ENCODE measurements at places on chromosomes 12 and 14.

DNA sequence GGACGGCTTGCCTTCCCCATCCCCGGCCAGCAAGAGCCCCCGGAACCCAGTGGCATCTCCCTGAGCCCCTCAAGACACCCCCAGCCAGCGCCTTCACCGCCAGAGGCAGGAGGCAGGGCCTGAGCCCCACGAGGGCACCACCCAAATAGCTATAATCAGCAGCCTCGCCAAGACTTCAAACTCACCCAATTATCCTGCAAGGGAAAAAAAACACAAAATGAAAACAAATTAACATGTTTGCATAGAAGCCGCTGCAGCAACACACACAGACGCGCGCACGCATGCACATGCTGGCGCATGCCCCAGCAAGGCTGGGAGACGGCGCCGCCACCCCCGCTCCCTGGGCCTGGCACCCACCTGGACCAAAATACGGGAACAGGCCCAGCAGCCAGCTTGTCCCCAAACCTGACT, 15.8 kb downstream of the FAM222A start:
- no peak for DNase-seq

GRCh38 chr12:56333197-56333678, 562 bp downstream of the PAN2 start:
- no peak for DNase-seq

DNA sequence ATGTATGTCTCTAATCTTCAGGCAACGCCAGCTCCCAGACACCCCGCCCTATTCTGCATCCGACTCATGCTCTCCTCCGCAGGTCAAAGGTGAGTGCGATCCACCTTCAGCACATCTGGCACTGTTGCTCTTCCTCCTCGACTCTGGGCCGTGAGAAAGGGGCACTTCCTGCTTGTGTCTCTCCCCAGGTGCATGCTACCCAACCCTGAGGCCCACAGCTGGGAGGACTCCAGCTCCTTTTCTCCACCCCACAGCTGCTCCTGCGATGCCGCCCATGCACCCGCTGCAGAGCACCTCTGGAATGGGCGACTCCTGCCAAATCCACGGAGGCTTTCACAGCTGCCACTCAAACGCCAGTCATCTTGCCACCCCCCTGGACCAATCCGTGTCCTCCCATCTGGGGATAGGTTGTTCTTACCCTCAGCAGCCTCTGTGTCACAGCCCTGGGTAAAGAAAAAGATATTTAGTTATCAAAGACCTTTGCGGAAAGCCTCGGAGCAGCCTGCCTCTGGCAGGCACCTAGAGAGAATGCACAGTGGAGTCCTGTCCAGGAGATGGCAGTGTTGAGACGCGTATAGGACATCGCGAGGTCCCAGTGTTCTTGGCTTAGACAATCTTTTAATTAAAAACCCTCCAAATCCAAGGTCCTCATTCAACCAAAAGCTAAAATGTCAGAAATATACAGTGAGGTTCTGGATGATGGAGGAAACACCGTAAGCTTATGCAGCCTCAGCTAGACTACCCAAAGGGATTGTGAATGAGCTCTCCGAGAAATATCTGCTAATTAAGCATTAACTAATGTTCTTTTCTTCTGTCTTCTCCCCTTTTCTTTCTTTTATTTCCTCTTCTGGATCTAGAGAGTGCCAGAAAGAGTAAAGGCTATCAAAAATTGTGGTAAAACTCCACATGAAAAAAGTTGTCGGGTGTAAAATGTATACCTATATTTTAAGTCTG, 54.3 kb downstream of the MYRFL start:
- DNase-seq, result no peak

DNA sequence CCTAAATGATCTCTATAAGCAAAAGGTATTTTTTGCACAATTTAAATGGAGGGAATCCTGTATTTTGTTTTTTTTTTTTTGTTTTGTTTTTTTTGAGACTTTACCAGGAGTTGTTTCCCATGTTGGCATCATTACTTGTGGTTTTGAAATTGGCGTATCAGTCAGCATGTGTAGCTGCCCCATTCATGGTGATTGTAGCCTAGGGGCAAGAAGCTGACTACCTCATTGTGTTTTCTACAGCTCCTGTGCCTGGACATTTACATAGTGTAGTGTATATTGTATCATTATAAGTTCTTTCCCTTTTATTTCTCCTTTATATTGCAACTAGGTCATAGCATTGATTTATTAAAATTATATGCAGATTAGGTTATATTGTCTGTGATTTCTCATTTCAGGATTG, 24.5 kb downstream of the SAMD4A start:
- DNase-seq, result no peak

DNA sequence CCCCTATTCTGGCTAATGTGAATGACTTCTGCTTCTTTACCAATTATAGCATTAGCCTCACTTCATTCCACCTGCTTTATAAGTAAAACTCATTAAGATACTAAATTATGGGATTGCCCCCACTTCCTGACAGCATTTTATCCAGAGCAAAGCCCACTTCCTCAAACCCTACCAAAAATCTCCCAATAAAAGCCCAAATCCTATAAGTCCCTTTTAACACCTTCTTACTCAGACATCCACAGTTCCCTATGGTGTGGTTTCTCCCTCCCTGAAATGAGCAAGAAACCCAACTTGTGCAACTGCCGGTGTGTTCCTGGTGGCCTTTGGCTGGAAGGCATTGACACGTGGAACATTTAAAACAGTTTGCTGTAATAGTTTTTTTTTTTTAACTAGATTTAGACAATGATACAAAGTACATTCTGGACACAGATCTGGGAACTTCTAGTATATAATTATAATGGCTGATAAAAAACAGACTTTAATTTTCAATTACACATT, 53.1 kb downstream of the BRMS1L start:
- DNase-seq, result no peak

DNA sequence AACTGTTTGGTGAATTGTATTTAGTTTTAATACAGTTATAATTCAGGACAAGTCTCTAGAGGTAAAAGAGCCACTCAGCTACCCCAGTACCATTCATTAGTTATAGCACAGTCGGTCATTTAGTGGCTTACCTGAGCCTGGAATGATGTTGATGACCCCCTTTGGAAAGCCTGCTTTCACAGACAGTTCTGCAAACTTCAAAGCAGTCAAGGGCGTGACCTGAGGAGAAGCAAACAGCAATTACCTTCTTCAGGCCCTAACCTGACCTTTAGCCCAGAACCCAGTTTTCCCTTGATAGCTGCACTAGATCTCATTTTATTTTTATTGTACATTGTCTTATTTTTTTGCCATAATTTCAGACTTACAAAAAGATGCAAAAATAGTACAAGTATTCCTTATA, 43.8 kb downstream of the ALDH1L2 start:
- DNase-seq, result no peak

GRCh38 chr12:111056618-111057521, 136.5 kb upstream of the MYL2 start:
- DNase-seq, result no peak

- DNase-seq, result no peak
Measured at GRCh38 chr12:69278814-69279782, 39.7 kb downstream of the CPSF6 start.

DNA sequence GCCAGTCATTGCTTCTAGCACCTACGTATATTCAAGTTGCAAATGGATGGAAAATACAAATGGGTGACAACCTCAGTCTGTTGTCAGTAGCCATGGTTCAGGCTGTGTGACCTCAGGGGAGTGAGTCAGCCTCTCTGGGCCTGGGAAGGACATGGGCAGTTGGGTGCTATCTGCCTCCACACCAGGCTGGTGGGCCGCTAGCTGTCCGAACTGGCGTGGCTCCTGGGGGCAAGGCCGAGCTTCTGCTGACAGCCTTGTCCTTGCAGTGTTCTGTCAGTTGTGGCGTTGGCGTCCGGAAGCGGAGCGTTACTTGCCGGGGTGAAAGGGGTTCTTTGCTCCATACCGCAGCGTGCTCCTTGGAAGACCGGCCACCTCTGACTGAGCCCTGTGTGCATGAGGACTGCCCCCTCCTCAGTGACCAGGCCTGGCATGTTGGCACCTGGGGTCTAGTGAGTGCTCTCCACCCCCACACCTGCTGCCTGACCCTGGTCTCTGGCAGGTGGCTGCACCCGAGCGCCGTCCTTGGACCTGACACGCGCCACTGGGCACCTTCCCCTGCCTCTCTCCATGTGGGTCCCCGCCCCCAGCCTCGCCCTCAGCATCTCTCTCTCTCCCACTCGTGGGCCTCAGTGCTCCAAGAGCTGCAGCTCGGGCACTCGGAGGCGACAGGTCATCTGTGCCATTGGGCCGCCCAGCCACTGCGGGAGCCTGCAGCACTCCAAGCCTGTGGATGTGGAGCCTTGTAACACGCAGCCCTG, 17.1 kb downstream of the PAPLN start:
- no peak for DNase-seq

All from coronary artery (tissue), 2 donors.